Spleen (tissue), 13 donors: ENCODE measurements at places on chromosomes 6 and 20. TPM values are rescaled to one million over a fixed set of nuclear protein-coding genes. Genes with fewer than 3 reads are reported as not detected.

Gene NRSN1
- not detected for total RNA-seq

Gene MDN1
- 34.8 TPM for total RNA-seq

Gene CDH22
- not detected for total RNA-seq

Gene IL17A
- not detected for total RNA-seq

Gene ZNF322
- total RNA-seq, result 22.2 TPM

Gene PRR18
- not detected for total RNA-seq

Gene CAP2
- 1.7 TPM for total RNA-seq

Gene SLC12A5
- 1.8 TPM for total RNA-seq

Gene MMP24
- total RNA-seq, result 0.10 TPM

Gene PPT2
- total RNA-seq, result 19.2 TPM

Gene ELMO2
- 78.6 TPM for total RNA-seq

Gene HLA-DRB5
- 392 TPM for total RNA-seq

Gene BFSP1
- 0.51 TPM for total RNA-seq

Gene CDC5L
- total RNA-seq, result 19.2 TPM

Gene RGS19
- 91.6 TPM for total RNA-seq

Gene DDX27
- 35.2 TPM for total RNA-seq

Gene CRISP2
- not detected for total RNA-seq

Gene MAK
- total RNA-seq, result 0.39 TPM

Gene FKBP5
- total RNA-seq, result 207 TPM

Gene PLA2G7
- 23.8 TPM for total RNA-seq

Gene RHAG
- total RNA-seq, result 3.1 TPM

Gene ADAT2
- 12.2 TPM for total RNA-seq

Gene ZFP64
- 16.5 TPM for total RNA-seq

Gene BICRAL
- total RNA-seq, result 27.5 TPM

Gene CST2
- total RNA-seq, result not detected

Gene MOG
- not detected for total RNA-seq

Gene C20orf202
- not detected for total RNA-seq

Gene HMGCLL1
- not detected for total RNA-seq

Gene SMLR1
- not detected for total RNA-seq

Gene GJA1
- total RNA-seq, result 3.7 TPM

Gene SLC22A2
- total RNA-seq, result not detected

Gene GJA10
- not detected for total RNA-seq

Gene NEURL2
- total RNA-seq, result 6.4 TPM

Gene PBOV1
- total RNA-seq, result not detected

Gene RAET1E
- 1.4 TPM for total RNA-seq

Gene SOX12
- total RNA-seq, result 12.5 TPM

Gene WDR27
- 60.9 TPM for total RNA-seq

Gene FIG4
- total RNA-seq, result 28.1 TPM

Gene SAMD5
- 1.1 TPM for total RNA-seq

Gene GPR63
- total RNA-seq, result 0.93 TPM

Gene OXT
- total RNA-seq, result not detected
